BJ (cell line): ENCODE measurements at places on chromosomes 12 and 14.

DNA sequence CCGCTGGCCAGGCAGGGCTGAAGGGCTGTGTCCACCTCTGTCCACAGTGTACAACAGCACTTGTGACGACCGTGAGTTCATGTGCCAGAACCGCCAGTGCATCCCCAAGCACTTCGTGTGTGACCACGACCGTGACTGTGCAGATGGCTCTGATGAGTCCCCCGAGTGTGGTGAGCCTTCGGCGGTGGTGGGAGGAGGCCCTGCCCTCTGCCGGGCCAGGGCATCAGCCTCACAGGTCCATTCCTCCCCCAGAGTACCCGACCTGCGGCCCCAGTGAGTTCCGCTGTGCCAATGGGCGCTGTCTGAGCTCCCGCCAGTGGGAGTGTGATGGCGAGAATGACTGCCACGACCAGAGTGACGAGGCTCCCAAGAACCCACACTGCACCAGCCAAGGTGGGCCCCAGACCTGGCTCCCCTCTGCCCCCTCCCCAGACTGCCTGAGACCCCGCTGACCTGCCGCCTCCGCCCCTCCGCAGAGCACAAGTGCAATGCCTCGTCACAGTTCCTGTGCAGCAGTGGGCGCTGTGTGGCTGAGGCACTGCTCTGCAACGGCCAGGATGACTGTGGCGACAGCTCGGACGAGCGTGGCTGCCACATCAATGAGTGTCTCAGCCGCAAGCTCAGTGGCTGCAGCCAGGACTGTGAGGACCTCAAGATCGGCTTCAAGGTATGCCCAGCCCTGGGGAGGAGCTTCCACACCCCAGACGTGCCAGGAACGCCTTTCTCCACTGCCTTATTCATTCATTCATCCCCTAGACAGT lies 20.8 kb upstream of the NXPH4 start:
- DNase-seq = no peak

- no peak for DNase-seq
Observed at GRCh38 chr14:68651652-68652432, 141.0 kb downstream of the ZFP36L1 start.

- DNase-seq = no peak
Observed at GRCh38 chr12:93536111-93536765, 36.2 kb upstream of the SOCS2 start.

GRCh38 chr14:69917287-69917686 lies 38.1 kb downstream of the SMOC1 start:
- no peak for DNase-seq

DNA sequence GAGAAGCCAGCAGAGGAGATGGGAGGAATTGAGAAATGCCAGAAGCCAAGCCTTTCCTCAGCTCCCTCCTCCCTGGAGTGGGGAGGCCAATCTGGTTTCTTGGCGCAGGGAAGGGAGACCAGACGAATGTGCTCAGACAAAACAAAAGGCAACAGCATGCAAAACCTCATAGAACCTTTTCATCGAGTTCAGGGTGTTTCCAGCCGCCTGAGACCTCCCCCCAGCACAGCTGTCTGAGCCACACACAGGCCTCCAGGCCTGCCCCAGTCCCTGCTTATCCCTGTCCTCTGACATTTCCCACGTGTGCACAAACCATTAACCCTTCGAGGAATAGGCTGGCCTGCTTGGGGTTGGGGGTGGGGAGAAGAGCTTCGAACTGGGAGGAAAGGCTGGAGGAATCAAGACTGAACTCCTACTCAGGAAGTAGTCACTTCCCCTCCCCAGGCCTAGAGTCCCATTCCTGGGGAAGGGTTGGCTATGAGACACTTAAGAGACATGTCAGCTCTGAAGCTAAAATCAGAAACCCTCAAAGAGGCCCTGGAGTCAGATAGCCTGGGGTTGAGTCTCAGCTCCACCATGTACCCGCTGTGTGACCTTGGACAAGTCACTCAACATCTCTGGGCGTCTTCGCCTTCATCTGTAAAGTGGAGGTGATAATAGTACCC lies 10.7 kb downstream of the TBX3 start:
- DNase-seq = no peak

- DNase-seq = no peak
Observed at GRCh38 chr12:132747395-132747794, 14.2 kb downstream of the ANKLE2 start.

DNA sequence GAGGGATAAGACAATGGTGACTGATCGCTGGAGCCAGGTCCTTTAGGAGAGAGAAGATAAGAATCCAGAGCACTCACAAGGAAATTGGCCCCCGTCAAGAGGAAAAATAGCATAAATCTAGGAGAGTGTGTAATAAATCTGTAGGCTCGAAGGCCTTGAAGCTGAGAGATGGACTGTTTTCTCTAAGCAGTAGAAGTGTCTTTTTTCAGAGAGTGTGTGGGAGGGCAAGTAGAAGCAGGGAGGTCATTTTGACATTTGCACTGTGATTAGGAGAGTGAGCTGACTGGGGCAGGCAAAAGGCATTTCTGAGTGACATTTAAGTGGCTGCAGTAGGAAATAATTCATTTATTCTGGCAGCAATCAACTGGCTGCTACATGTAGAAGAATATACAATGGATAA lies 78.0 kb upstream of the DDHD1 start:
- DNase-seq = no peak

- DNase-seq = no peak
Observed at GRCh38 chr12:54292083-54292930, 8.5 kb downstream of the NFE2 start.

- no peak for DNase-seq
Observed at GRCh38 chr14:99255621-99256482, 16.1 kb downstream of the BCL11B start.
